ENCODE measurements at places on chromosomes 12 and 14.

- no peak for DNase-seq
These were observed 38.5 kb upstream of the RNASE1 start for GRCh38 chr14:20841096-20841495.

- no peak for DNase-seq
These were observed 355.5 kb downstream of the KCNH5 start for GRCh38 chr14:62689733-62690132.

DNA sequence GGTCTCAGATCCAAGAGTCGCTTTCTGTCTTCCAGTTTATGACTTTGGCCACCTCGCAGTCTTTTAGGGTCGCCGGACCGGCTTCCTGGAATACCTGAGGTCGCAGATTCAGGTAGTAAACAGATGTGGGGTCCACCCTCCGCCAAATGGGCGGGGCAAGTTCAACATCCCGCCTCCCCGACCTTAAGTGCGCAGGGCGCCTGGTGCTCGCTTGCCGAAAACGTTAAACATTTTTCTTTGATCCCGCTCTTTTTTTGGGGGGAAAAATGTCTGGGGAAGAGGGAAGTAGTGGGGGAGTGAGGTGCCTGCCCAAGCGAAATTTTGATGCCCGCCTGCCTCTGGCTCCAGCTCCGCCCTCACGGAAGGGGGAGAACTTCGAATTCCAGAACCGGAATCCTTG is 73.9 kb upstream of the TBX5 start:
- no peak for DNase-seq

DNA sequence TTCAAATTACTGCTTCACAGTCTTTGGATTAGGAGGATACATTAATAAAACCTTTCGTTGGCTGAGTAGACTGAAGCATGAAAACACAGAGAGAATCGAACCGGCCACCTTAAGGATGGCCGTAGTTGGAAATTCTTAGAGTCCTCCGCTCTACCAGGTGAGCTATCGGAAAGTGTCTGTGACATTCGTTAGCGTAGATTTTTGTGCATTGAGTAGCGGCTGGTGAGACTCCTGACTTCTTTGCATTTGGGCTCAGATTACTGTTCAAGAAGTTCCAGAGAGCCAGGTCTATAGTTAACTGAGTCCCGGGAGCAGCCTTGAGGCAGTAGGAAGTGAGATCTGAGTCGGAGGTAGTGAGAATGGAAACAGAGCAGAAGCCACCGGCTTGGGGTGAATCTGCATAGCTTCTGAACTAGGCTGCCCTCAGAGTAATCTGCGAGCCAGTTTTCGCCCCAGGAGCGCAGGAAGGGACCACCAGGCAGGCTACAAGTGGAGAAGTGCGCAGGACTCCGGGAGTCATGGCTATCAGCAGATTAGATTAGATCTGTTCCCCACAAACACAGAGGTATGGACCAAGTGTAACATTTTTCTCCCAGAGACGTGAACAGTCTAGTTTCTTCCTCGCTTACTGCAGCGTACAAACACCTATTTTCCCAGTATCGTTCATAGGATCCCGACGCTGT is 11.0 kb downstream of the OR6S1 start:
- DNase-seq: peak; percentile 45

DNA sequence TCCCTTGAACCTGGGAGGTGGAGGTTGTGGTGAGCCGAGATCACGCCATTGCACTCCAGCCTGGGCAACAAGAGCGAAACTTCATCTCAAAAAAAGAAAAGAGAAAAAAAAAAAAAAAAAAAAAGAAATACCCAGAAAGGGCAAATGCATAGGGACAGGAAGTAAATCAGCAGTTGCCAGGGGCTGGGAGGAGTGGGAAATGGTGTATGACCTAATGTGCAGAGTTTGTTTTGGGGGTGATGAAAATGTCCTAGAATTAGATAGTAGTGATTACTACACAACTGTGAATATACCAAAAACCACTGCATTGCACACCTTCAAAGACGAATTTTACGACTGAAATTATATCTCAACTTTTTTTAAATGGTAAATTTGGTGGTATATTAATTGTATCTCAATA is 20.4 kb downstream of the DUSP16 start:
- DNase-seq: no peak

- peak; percentile 73 for DNase-seq
These were observed 113.2 kb upstream of the FLRT2 start for GRCh38 chr14:85416771-85417170.

- DNase-seq: no peak
These were observed 25.7 kb downstream of the ALKBH1 start for GRCh38 chr14:77682158-77682553.

- DNase-seq: no peak
These were observed 11.5 kb downstream of the COL2A1 start for GRCh38 chr12:47992776-47993175.

GRCh38 chr12:129540249-129540648 is 363.6 kb downstream of the TMEM132D start:
- DNase-seq: no peak

DNA sequence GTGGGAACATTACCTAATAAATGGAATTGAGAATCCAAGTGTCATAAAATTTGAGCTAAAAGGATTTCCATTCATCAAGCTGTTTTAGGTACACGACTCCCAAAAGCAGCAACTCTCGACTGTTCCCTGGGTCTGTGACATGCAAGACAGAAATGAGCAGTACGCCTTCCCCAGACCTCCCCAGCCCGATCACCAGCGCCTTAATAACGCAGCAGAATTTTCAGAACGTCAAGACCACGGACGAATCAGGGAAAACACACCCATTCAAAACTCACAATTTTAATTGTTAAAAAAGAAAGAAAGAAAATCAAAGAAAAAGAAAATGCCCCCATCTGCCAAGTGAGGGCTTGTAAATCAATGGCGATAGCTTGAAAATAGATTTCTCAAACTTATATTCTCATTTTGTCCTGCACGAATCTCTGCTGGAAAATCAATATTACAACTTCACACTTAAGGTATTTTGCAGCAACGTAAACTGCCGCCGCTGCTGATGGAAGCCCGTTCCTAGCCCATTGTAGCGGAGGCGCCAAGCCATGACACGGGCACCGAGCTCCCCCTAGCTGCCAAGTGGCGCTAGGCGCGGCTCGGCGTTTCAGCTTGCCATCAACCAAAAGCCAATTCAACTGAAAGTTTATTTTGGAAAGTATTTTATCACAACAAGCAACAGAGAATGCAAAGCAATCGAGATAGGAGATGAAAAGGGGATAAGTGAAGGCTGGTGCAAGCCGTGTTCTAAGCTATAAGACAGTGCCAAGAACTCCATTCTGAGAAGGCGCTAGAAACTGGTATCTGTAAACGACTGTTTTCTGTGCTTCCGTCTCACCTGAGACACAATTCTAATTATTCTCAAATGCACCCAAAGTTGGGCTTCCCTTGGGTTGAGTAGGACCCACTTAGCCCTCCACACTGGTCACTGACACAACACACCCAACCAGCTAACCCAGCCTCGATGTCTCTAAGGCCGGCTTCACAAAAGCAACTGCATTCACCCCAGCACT is 5.5 kb downstream of the BCL11B start:
- peak; percentile 62 for DNase-seq

- DNase-seq: no peak
These were observed 28.3 kb upstream of the HIGD1C start for GRCh38 chr12:50924131-50924438.

DNA sequence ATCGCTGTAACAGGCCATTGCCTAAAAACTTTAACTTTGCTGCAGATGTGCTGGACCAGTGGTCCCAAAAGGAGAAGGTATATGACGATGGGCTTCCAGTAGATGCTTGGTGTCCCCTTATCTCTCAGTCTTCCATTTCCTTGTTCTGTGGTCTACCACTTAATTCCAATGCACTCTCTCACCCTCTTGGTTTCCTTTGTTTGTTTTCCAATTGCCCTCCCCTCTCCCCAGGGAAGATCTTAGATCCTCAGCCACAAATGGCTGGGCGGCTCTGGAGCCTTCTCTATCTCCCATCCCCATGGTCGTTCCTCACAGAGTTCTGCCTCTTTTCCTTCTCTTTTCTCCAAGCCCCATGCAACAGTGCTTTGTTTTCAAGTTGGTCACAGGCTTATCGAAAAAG is 584 bp downstream of the ACSM4 start:
- DNase-seq: no peak

DNA sequence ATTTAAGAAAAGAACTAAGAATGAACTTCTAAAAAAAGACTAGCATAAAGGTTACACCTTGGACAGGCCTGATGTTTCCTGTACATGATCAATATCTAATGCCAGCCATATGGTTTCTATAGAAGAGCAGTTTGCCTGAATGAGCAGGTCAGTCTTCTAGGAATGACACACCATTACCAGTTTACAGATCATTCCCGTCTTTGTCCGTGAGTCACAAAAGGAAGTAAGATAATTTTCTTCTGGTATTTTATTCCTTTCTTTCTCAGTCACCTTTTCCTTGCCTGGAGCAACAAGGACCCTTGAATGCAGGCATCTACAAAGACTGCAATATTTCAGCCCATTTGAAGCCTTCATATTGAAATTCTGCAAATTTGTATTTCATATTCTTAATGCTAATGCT is 44.6 kb upstream of the CNTN1 start:
- no peak for DNase-seq

- DNase-seq: no peak
These were observed 42.8 kb downstream of the TSPAN9 start for GRCh38 chr12:3119756-3120601.

DNA sequence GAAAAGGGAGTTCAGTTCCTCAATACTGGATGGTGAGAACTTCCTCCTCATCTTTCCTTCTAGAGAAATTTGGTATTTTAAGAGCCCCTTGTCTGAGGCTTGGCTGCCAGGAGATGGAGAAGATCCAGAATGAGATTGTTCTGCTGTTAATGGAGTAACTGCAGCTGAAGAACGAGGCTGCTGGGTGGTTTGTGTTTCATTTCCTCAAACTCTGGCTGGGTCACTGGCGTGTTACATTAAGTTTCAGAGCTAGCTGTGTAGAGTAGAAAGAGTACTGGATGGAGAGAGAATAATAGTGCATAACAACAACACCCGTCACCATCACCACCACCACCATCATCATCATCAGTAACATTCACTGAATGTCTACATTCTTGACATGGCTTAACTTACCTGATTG is 325.0 kb upstream of the TBX3 start:
- no peak for DNase-seq

GRCh38 chr12:5988088-5988487 is 43.0 kb upstream of the ANO2 start:
- no peak for DNase-seq

- DNase-seq: no peak
These were observed 11.9 kb downstream of the PTPRO start for GRCh38 chr12:15334225-15334624.

DNA sequence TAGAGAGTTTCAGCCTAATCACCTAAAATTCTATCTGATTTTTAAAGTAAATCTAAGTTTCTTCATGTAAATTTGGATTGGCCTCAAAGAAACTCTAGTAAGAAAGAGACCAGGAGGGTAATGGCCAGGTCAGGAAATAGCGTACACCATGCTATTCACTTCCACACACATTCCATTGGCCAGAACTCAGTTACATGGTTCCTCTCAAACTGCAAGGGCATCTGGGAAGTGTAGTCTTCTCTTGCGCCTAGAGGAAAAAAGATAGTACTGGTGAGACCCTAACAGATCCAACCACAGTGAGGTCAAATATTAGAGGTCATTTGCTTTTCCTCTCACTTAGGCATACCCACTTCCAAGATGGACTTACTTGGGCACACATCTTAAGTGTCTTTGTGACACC is 39.1 kb downstream of the MBIP start:
- no peak for DNase-seq

- no peak for DNase-seq
These were observed 262.1 kb downstream of the BCL11B start for GRCh38 chr14:99009871-99010270.

DNA sequence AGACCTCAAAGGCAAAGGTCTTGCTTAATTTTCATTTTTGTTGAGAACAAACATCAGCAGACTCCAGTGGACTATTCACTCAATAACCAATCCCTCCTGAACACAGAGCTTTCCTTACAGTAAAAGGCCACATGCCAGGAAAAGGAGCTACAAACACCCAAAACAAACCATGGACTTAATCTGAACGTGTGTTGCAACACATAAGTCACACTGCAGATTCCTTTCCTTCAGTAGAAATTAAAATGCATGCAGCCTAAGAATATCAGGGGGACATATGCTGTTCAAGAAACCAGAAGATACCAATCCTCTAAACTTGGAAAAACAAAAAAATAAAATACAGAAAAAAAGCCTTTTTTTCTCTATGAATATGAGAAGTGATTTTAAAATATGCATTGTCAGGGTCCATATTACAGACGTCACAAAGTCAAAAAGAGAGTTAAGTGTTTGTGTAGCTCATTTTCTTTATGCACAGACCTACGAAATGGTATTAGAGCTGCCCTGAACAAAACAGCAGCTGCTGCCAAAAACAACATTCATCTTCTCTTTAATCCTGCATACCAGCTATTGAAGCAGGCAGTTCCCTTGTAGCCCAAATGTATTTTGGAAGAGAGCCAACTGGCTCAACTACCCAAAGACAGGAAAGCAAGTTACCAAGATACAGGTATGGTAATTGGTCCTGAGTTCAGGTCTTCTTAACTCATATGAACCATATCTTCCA is 26.2 kb downstream of the KITLG start:
- DNase-seq: no peak

- no peak for DNase-seq
These were observed 18.5 kb upstream of the GPRC5A start for GRCh38 chr12:12872934-12873275.

GRCh38 chr14:24070285-24071143 is 848 bp upstream of the CPNE6 start:
- DNase-seq: peak; percentile 42

DNA sequence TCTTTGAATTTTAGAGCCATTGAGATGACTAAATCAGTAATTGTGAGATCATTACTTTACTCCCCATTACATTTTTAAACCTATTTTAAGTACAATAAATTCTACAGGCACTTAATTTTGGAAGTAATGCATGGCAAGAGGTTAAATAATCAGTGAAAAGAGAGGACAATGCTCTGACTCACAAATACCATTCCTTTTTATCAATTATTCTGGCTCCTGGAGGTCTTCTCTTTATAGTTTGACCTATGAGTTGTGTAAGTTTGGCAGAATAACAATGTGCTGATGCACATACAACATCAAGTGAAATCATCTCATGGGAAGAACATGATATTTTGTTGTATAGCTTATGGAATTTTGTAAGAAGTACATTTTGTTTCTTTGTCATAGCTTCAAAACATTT is 166.7 kb downstream of the TMTC3 start:
- DNase-seq: no peak

DNA sequence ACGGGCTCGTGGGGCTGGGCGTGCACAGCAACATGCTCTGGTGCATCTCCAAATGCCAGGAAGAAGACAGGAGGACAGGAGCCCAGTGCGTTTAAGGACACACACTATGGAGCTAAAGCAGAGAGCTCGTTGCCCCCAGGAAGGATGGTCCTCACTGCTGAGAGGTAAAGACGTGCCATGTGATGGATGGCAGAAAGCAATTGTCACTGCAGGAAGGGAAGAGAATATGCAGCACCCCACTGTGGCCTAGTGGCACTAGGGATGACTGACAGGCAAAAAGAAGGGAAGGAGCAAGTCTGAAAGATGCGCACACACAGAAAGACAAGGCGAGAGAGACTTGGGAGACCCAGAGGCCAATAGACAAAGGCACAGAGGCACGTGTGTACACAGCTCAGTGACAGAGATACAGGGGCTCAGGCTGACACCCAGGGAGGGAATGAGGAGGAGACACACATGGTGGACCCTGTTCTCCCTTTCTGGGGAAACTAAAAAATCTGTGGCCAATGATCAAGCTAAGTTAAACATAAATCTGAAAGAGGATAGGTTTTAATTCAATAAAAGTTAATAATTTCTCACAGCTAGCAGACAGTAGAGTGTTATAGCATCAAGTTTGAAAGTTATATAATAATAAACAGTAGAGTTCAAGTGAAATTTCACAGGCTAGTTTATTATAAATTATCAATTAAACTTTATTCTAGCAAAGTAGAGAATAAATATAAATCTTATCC is 78.8 kb downstream of the CRACR2A start:
- no peak for DNase-seq

- no peak for DNase-seq
These were observed 29.4 kb upstream of the FBRSL1 start for GRCh38 chr12:132460571-132460970.

All from HL-60 (cell line).